ENCODE measurements at places on chromosomes 6 and 20. TPM values are rescaled to one million over a fixed set of nuclear protein-coding genes. Genes with fewer than 3 reads are reported as not detected.

Gene AARS2
- 24.9 TPM for total RNA-seq

Gene MAP7
- 1.1 TPM for total RNA-seq

Gene SLC22A16
- total RNA-seq: not detected

Gene PGBD1
- 4.1 TPM for total RNA-seq

Gene CAP2
- not detected for total RNA-seq

Gene CCM2L
- not detected for total RNA-seq

Gene SLC9A8
- total RNA-seq: 8.6 TPM

Gene ZC2HC1B
- not detected for total RNA-seq

Gene NKX2-2
- not detected for total RNA-seq

Gene OTOR
- total RNA-seq: not detected

Gene KCNQ5
- total RNA-seq: 12.3 TPM

Measured in activated CD8-positive, alpha-beta memory T cell treated with anti-CD3 and anti-CD28 coated beads for 36 hours (primary cell).